ENCODE measurements at places on chromosomes 1 and 21.

GRCh38 chr1:88404582-88404981, 279.5 kb upstream of the PKN2 start:
- peak overlapping the region; percentile 83 for H3K27ac ChIP-seq
- no peaks in the 10 kb centered on the region for H3K27me3 ChIP-seq
- peak overlapping the region; percentile 34 for H3K4me3 ChIP-seq
- H3K36me3 ChIP-seq: peaks cover 11% of the 10 kb centered on the region
- peaks cover 24% of the 10 kb centered on the region for H3K4me1 ChIP-seq
- DNase-seq: peak; percentile 21

DNA sequence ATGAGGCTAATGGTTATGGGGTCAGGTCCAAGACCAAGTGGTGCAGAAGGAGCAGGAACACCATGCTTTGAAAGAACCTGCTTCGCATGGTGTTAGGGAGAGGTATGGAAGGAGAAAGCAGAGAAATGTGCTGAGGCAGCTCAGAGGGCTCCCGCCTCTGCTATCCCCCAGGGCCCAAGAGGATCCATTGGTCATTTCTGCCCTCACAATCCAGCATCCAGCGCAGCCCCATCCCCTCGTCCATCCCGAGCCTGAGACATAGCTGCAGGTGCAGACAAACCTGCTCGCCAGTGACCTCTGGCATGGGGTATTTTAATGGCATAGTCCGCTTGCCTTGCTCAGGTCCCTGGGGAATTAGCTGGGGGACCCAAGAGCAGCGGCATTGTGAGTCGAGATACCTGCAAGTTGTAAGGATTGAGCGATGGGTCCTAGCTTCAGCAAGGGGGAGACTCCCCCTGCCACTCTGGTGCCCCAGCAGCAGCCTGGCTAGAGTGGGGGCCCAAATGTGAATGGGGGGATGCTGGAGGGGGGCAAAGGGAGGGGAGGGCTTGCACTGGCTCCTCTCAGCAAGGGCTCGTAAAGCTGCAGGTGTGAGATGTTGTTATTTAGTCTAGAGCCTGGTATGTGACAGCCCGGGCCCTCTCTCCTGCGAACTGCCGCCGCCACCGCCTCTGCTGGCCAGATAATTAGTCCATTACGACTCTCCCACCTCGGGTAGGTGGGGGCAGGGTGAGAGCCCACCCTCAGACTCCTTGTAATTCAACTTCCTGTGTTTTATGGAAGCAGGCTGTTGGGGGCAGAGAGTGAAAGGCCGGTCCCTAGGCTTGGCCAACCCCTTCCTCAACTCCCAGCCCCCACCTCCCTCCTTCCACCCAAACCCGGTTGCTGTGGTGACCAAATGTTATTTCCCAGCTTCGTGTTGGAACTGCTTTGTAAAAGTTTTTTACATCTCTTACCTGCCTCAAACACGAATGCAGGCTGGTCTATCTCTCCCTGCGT, 118.8 kb downstream of the RNF220 start:
- peaks cover 26% of the 10 kb centered on the region for H3K4me1 ChIP-seq
- peak overlapping the region; percentile 86 for H3K27ac ChIP-seq
- no peak overlapping the region for H3K4me3 ChIP-seq
- DNase-seq: peak; percentile 76
- H3K36me3 ChIP-seq: peaks cover 5% of the 10 kb centered on the region
- no peaks in the 10 kb centered on the region for H3K27me3 ChIP-seq

- no peak overlapping the region for H3K4me3 ChIP-seq
- no peak for DNase-seq
- peaks cover 23% of the 10 kb centered on the region for H3K4me1 ChIP-seq
- no peaks in the 10 kb centered on the region for H3K27me3 ChIP-seq
- no peaks in the 10 kb centered on the region for H3K36me3 ChIP-seq
Observed at GRCh38 chr1:58468612-58469011, 77.9 kb downstream of the OMA1 start.

DNA sequence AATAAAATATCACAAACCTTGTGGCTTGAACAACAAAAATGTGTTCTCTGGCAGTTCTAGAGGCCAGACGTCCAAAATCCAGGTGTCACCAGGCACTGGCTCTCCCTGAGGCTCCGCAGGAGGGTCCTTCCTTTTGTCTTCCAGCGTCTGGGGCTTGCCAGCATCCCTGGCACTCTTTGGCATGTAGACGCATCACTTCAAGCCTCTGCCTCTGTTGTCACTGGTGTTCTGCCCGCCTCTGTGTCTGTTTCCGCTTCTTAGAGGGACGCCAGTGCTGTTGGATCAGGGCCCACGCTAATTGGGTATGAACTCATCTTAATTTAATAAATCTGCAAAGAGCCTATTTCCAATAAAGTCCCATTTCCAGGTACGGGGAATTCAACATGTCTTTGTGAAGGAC, 273.7 kb upstream of the C1orf174 start:
- no peak overlapping the region for H3K4me3 ChIP-seq
- peaks cover 15% of the 10 kb centered on the region for H3K27me3 ChIP-seq
- no peak for DNase-seq
- H3K36me3 ChIP-seq: peaks cover 94% of the 10 kb centered on the region
- no peak overlapping the region for H3K27ac ChIP-seq

- no peak overlapping the region for H3K27ac ChIP-seq
- H3K4me1 ChIP-seq: peaks cover 23% of the 10 kb centered on the region
- H3K27me3 ChIP-seq: peaks cover 49% of the 10 kb centered on the region
- DNase-seq: no peak
- H3K4me3 ChIP-seq: no peak overlapping the region
Observed at GRCh38 chr1:112513112-112513870, 4.5 kb downstream of the WNT2B start.

GRCh38 chr1:51417496-51418383, 87.4 kb upstream of the TTC39A start:
- H3K4me3 ChIP-seq: no peak overlapping the region
- peaks cover 21% of the 10 kb centered on the region for H3K4me1 ChIP-seq
- H3K27me3 ChIP-seq: no peaks in the 10 kb centered on the region
- no peaks in the 10 kb centered on the region for H3K36me3 ChIP-seq
- DNase-seq: no peak

- H3K27ac ChIP-seq: no peak overlapping the region
- DNase-seq: no peak
- H3K27me3 ChIP-seq: no peaks in the 10 kb centered on the region
- no peak overlapping the region for H3K4me3 ChIP-seq
- no peaks in the 10 kb centered on the region for H3K36me3 ChIP-seq
- H3K4me1 ChIP-seq: peaks cover 29% of the 10 kb centered on the region
Observed at GRCh38 chr1:9275161-9275560, 17.5 kb upstream of the SPSB1 start.

DNA sequence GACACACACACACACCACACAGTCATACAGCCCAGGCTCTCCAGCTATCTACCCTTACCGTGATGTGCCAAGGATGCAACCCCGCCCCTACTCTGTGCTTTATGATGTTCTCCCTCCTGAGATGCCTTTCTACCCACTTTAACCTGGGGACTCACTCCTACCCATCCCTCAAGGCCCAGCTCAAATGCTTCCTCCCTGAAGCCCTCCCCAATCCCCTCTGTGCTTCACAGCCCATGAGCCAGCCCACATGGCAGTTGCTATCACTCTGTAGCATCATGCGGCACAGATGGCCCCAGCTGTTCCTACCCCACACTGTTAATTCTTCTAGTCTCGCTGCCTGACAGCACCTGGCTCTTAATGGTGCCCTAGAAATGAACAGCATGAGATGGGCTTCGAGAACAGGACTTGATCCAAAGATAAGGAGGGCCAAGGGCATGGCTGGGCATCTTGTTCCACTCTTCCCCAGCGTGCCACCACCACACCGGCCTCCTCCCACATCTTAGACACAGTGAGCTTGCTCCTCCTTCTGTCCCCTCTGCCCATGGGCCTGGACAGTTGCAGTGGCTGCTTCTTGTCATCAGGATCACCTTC, 109.8 kb downstream of the GLIS1 start:
- no peaks in the 10 kb centered on the region for H3K27me3 ChIP-seq
- no peaks in the 10 kb centered on the region for H3K4me1 ChIP-seq
- no peak overlapping the region for H3K27ac ChIP-seq
- no peaks in the 10 kb centered on the region for H3K36me3 ChIP-seq
- H3K4me3 ChIP-seq: no peak overlapping the region

DNA sequence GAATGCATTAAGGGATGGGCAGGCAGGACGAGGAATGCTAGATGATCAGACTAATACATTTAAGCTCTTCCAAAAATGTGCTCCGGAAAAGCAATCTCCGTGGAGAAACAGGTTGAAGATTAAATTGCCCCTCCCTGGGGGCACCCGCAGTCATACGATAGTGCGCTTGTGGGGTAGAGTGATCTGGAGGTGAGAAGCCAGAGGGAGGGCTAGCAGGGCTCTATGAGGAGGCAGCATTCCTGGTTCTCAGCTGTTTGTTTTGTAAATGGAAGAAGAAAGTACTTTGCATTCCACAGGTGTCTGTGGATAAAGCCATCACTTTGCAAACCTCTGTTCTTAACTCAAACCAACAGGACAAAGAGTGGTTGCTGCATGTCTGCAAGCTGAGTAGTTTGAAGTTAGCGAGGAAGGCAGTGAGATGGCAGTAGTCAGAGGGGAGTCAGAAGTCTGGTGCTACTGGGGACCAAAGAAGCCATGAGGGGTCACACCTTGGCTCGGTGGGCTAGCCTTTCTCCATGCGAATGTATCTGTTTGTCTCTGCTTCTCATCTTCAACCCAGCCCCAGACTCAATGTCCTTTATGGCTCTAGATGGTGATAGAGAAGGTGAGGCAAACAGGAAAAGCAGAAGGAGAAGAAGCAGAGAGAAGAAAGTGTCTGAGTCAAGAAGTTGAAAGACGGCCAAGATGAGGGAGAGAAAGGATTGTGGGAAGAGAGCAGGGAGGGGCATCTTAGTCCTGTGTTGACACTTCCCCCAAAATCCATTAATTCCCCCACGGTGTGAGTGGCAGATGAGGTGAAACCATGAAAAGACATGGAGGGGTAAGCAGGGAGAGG, 65.2 kb upstream of the GJA8 start:
- peaks cover 79% of the 10 kb centered on the region for H3K4me1 ChIP-seq
- peak overlapping the region; percentile 5 for H3K4me3 ChIP-seq
- DNase-seq: peak; percentile 57
- peaks cover 4% of the 10 kb centered on the region for H3K27me3 ChIP-seq

DNA sequence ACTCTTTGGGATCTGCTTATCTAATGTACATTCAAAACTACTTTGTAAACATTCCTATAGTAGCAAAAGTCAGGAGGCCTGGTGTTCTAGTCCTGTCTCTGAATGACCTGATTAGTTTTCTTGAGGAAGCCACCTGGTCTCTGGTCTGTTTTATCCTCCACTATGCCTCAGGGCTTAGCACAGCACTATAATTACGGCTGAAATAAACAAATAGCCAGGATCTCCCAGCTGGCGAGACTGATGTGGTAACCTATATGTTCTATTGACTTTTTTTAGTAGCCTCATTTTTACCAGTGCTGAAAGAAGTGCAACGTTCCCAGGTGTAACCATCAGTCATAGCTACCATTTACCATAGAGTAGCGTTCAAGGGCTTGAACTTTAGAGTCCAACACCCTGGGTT, 24.2 kb upstream of the RPL11 start:
- DNase-seq: no peak
- peaks cover 3% of the 10 kb centered on the region for H3K4me1 ChIP-seq
- H3K27me3 ChIP-seq: no peaks in the 10 kb centered on the region
- H3K27ac ChIP-seq: no peak overlapping the region
- H3K4me3 ChIP-seq: no peak overlapping the region
- no peaks in the 10 kb centered on the region for H3K36me3 ChIP-seq

- H3K4me1 ChIP-seq: peaks cover 29% of the 10 kb centered on the region
- H3K27ac ChIP-seq: peak overlapping the region; percentile 99
Observed at GRCh38 chr1:43358121-43358745, 548 bp upstream of the CDC20 start.

- DNase-seq: peak; percentile 8
- H3K36me3 ChIP-seq: peaks cover 15% of the 10 kb centered on the region
- peaks cover 3% of the 10 kb centered on the region for H3K4me1 ChIP-seq
- no peak overlapping the region for H3K4me3 ChIP-seq
Observed at GRCh38 chr1:1196431-1197187, 9.8 kb downstream of the TNFRSF18 start.

DNA sequence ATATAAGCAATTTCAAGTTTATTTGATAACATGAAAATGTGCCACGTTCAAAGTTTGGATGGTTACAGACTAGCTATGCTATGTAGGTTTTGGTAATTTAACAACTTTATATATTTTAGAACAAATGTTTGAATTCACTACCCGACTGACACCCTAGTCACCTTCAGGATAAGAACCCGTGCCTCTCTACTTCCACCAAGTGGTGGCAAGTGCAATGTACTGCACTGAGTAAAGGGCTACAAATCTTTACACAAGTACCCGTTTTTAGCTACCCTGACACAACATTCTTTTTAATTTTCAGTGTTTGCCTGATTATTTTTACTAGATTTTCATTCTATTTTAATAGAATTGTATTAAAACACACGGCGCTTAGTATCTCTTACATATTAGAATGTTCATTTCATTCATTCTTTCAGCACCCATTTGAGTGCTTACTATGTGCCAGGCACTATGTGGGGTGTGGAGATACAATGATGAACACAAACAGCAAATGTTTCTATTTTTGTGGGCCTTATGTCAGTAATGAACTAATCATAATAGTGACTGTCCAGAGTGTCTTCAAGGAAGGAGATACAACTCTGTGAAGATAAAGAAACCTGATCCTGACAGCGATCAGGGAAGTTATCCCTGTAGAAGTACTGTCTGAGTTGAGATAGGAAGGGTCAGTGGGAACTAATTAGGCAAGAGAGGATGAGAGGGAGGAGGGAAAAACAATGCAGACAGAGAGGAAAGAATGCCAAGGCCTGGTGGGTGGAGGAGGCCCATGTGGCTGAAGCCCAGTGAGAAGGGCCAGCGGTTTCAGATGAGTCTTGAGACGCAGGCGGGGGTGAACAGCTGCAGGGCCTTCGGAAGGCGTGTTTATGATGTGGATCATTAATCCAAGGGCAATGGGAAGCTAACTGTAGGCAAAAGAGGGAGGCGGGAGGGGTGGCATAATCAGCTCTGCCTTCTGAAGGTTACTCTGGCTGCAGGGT, 3.8 kb downstream of the LCA5L start:
- DNase-seq: peak; percentile 39
- no peak overlapping the region for H3K4me3 ChIP-seq
- H3K27ac ChIP-seq: no peak overlapping the region
- no peaks in the 10 kb centered on the region for H3K36me3 ChIP-seq
- H3K27me3 ChIP-seq: peaks cover 7% of the 10 kb centered on the region

- H3K27ac ChIP-seq: no peak overlapping the region
- H3K27me3 ChIP-seq: no peaks in the 10 kb centered on the region
- no peak overlapping the region for H3K4me3 ChIP-seq
- no peak for DNase-seq
- peaks cover 2% of the 10 kb centered on the region for H3K36me3 ChIP-seq
- H3K4me1 ChIP-seq: peaks cover 36% of the 10 kb centered on the region
Observed at GRCh38 chr21:26245428-26245827, 74.9 kb upstream of the APP start.

GRCh38 chr1:31881688-31882000, 56.5 kb downstream of the PTP4A2 start:
- peaks cover 4% of the 10 kb centered on the region for H3K27me3 ChIP-seq
- no peak for DNase-seq
- H3K4me3 ChIP-seq: no peak overlapping the region
- H3K4me1 ChIP-seq: peaks cover 5% of the 10 kb centered on the region

GRCh38 chr1:210949039-210949438, 184.9 kb downstream of the KCNH1 start:
- no peaks in the 10 kb centered on the region for H3K27me3 ChIP-seq
- no peaks in the 10 kb centered on the region for H3K36me3 ChIP-seq
- no peak overlapping the region for H3K27ac ChIP-seq
- DNase-seq: no peak
- no peak overlapping the region for H3K4me3 ChIP-seq
